ENCODE measurements at places on chromosomes 2 and 18.

GRCh38 chr2:61214171-61214570 is 52.2 kb downstream of the C2orf74 start:
- DNase-seq = no peak

GRCh38 chr2:54597153-54597848 is 126.2 kb upstream of the EML6 start:
- no peak for DNase-seq

- DNase-seq = no peak
These were observed 5.2 kb downstream of the ABCB6 start for GRCh38 chr2:219213486-219214071.

GRCh38 chr18:13390711-13391110 is 172.2 kb downstream of the LDLRAD4 start:
- no peak for DNase-seq

DNA sequence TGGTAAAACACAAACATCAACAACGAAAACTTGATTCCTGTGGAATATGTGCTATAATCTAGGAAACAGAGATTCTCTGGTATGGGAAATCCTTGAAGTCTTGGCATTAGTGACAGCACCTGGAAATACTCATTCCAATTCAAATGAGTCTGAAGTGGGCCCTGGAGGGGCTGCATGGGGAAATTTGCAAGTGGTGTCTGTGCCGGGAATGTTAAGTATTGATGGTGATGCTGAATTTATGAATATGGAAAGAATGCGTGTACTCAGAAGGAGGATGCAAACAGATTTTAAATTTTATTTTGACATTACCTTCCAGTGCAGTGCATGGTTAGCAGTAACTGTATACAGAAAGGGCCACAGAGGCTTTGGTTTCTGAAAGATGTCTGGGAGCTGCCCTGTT is 37.2 kb downstream of the PTPRM start:
- no peak for DNase-seq

DNA sequence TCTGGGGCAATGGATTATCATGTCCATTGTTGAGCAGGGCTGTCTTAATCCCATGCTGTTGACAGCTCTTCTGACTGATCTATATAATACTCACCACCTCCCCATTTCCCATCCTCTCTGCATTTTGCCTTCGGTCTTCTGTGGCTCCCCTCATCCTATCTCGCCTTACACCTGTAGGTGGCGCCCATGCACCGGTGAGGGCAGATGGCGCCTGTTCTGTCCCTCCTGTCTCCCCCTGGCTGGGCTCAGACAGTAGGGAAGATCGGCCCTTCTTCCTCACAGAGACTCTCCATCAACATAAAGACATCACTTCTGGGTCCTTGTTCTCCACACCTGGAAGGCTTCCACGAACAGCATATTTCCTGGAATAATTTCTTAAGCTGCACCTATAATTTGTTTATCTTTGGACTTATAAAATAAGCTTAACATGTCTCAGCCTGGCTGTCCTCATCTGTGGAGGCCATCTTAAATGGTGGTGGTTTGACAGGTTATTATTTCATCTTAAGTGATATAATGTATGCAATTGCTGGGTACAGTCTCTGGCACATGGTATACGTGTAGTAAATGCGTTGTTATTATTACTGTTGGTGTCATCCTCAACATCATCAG is 10.9 kb upstream of the CDH20 start:
- DNase-seq = no peak

DNA sequence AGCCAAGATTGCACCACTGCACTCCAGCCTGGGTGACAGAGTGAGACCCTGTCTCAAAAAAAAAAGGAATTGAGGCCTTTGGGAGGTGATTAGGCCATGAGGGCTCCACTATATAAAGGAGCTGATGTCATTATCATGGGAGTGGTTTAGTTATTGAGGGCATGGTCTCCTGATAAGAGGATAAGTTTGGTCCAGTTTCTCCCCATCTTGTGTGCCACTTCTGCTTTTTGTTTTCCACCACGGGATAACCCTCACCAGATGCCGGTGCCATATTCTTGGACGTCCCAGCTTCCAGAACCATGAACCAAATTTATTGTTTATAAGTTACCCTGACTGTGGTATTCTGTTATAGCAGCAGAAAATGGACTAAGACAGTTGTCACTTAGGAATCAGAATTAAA is 125.8 kb downstream of the C1D start:
- no peak for DNase-seq

DNA sequence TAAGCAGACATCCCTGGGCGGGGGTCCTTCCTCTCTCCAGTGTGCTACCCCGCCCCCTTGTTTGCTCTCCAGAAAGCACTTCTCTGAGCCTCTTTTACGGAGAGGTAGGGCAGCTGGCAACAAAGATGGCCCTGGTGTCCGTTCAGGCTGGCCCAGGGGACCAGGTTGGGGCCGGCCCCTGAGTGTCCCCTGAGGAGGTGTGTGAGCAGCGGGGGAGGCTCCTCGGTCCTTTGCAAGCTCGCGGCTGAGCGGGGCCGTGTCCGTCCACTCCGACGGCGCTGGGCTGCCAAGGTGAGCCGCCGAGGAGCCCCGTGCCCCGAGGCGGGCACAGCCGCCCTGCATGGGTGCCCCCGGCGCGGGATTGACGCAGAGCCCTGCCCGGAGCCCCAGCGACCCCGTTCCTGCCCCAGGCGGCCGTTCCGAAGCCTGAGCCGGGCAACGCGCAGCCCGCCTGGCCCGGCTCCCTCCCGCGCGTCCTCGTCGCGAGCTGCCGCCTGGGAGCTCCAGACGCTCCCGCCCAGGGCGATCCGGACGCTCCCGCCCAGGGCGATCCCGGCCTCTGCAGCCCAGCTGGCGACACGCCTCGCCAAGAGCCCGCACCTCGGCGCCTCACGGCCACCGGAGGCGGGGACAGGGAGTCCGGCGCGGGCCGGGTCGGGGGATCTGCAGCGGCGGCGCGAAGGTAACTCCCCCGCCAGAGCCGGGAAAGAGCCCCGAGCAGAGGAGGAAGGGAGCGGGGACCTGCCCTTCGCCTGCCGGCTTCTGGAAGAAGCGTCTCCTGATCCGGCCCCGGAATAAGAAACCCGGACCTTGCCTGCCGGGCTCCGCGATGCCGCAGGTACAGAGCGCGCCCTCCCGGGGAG is at the start of gene PROKR1:
Gene PROKR1, plus strand, starts transcription at position 569 of the 863 bp plus-strand sequence. CDS start 2,243 bp downstream, outside the sequence.
- no peak for DNase-seq

DNA sequence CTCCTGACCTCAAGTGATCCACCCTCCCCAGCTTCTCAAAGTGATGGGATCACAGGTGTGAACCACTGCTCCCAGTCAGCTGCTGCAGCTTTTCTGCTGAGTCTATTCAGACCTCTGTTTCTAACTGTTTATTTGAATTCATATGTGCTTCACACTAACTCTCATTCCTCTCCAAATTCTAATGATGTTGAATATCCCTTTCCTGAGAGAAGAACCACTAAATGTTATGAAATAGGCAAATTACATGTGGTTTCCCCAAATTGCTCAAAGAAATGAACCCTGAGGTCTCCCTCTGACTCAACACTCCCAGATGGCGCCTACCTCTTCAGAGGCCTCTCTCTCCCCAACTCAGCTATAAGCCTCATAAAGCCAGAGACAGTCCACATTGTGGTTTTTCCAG is 98.6 kb downstream of the IRS1 start:
- DNase-seq = no peak

- peak; percentile 61 for DNase-seq
These were observed 1.2 kb downstream of the ST3GAL5 start for GRCh38 chr2:85887566-85888019.

DNA sequence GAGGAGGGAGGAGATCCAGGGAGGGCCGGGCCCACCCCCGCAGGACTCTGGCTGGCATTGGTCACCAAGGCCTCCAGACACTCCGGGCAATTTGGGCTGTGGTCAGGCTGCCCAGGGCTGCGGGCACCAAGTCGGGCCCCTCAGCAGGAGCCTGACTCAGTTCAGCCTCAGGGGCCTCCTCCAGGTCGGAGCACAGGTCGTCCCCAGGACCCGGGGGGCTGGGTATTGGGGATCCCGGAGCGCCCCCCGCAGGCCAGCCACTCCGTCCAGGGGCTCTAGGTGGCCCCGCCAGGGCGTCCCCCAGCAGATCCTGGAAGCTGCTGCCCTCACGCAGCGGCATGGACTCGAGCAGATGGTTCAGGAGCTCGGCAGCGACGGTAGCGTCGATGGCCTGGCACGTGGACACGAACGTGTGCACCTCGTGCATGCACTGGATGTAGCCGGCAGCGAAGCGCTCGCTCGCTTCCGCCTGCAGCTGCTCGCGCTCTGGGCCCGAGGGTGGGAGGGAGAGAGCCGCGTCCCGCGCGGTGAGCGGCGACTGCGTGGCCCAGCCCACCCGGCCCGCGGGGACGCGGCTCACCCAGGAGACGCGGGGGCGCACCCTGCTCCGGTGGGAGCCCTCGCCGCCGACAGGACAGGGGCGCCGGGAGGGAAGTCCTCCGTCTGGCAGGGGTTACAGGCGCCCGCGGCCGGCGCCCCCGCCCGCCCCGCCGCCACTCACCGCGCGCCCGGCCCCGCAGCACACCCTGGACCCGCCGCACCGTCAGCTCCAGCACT is 884 bp downstream of the HES6 start:
- peak; percentile 31 for DNase-seq

DNA sequence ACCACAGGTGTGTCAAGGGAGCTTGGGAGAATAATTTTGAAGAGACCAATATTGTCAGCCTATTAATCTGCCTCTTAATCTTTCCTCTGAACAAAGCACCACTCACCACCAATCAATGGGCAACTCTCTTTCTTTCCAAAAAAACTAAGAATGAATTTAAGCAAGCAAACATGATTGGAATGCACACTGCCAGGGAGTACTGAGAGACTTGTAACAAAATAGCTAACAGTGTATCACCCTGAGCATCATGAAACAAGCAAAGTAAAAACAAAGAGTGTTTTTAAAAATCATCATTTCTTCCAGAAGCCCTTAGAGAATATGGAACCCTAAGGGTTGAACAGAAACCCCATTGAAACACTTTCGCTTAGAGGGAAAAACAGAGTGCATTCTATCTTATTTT is 299.7 kb downstream of the DSEL start:
- DNase-seq = no peak

DNA sequence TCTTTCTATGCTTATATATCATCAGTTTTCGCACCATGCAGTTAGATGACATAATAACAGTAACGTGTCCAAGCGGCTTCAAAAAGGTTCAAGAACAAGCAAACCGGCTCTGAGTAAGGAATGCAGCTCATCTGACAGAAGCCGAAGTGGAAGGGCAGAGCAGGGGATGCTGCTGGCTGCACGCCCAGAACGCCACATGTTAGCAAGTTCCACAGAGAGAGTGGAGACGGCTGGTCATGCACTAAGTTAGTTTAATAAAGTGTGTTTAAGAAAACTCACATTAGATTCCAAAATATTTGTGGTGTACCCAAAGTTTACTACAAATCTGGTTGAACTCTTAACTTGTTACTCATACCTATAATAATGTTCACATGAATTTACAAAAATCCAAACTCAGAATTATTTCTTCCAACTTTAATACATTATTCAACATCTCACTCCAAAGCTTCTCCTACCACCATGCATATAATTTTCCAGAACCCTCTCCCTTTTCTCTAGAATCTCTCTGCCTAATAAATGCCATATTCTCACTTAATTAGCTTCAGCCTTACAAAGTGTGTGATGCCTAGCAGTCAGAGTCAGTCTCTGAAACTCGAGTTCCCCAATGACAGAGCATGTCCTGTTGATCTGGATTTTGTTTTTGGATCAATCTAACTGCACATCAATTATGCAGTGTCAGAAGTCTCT is 170.0 kb downstream of the DNAH7 start:
- DNase-seq = no peak

DNA sequence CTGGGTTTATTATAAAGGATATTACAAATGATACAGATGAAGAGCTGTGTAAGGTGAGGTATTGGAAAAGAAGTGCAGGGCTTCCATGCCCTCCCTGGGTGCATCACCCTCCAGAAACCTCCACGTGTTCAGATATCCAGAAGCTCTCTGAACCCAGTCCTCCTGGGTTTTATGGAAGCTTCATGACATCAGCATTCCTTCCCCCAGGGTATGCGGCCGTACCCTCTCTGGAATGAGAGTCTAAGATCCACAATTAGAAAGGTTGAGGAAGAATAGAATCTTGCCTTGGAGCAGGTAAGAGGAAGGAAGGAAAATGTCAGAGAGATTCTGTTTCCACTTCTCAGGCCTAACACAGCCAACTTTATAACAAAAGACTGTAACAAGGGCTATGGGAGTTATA is 208.2 kb upstream of the DCC start:
- no peak for DNase-seq

- no peak for DNase-seq
These were observed 367.2 kb downstream of the MTX2 start for GRCh38 chr2:176636401-176636800.

- no peak for DNase-seq
These were observed 435.6 kb upstream of the HS6ST1 start for GRCh38 chr2:128754246-128754724.

DNA sequence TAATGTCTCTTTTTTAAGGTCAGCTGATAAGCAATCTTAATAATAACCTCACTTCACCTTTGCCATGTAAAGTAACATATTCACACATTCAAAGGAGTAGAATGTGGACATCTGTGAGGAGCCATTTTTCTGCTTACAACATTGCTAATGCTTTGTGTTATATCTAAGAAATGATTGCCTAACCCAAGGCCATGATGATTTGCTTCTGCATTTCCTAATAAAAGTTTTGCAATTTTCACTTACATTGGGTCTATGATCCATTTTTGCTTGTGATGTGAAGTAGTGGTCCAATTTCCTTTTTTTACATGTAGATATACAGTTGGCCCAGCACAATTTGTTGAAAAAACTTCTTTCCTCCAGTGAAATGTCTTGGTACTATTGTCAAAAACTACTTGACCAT is 22.0 kb downstream of the RELCH start:
- no peak for DNase-seq

GRCh38 chr2:118431165-118431517 is 342.9 kb downstream of the INSIG2 start:
- DNase-seq = no peak

DNA sequence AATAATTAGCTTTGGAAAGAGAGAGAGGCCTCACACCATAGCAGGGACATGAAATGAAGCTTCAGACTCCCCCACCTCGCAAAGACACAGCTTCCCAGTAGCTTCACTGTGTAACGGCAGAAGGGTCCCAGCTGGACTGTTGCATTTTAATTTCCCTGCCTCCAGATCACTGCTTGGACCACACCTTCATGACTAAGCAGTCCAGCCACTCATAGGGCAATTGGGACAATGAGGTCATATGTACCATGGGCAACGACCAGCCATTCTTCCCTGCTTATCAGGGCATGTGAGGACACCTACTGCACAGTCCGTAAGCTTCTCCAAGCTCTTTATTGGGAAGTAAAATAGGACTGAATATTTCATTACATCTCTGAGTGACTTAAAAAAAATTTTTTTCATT is 183.0 kb downstream of the MREG start:
- DNase-seq = peak; percentile 12

GRCh38 chr2:165790466-165790865 is 3.6 kb downstream of the GALNT3 start:
- no peak for DNase-seq

GRCh38 chr2:17813742-17814473 is 2.4 kb upstream of the MSGN1 start:
- peak; percentile 53 for DNase-seq

- peak; percentile 48 for DNase-seq
These were observed 40.2 kb upstream of the EML4 start for GRCh38 chr2:42128721-42129486.

DNA sequence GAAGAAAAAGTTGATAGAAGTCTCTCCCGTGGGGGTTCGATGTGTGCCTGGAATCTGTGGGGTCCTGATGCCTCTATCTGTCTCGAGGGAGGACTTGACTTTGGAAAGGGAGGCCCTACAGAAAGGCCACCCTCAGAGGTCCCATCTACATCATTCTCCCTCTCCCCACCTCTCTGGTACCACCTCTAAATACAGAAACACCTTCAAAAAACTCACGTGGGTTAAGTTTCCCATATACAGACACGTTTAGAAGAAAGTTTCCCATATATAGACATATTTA is 5.3 kb upstream of the TMEM37 start:
- no peak for DNase-seq

Measured in CD4-positive, alpha-beta T cell treated with Interleukin-4 for 1 hour (primary cell).